ENCODE measurements at places on chromosomes 12 and 14. TPM values are rescaled to one million over a fixed set of nuclear protein-coding genes. Genes with fewer than 3 reads are reported as not detected.
A peak's percentile ranks its signal among the peaks of the same experiment; 100 is the strongest.

Gene HCAR1
- total RNA-seq: not detected

Gene ZNF839
- 22.9 TPM for total RNA-seq

Gene OR9K2
- not detected for total RNA-seq

Gene SLC10A1
- not detected for total RNA-seq

Gene TAS2R20
- 3.4 TPM for total RNA-seq

Gene ZFHX2
- 2.5 TPM for total RNA-seq

Gene CISTR
- total RNA-seq: not detected

Gene BCL2L14
- not detected for total RNA-seq

Gene ABHD12B
- not detected for total RNA-seq

GRCh38 chr12:30980955-30981662, 54.6 kb downstream of the TSPAN11 start:
- no peak overlapping the region for H3K27ac ChIP-seq
- H3K27me3 ChIP-seq: no peaks in the 10 kb centered on the region
- DNase-seq: no peak

- H3K4me1 ChIP-seq: peaks cover 5% of the 10 kb centered on the region
- H3K4me3 ChIP-seq: no peak overlapping the region
- H3K27me3 ChIP-seq: no peaks in the 10 kb centered on the region
- peak; percentile 85 for DNase-seq
- no peak overlapping the region for H3K27ac ChIP-seq
Measured at GRCh38 chr14:75132382-75133086, 5.7 kb upstream of the NEK9 start.

GRCh38 chr12:48973941-48974673, 2.6 kb upstream of the WNT10B start:
- no peaks in the 10 kb centered on the region for H3K36me3 ChIP-seq
- no peak overlapping the region for H3K4me3 ChIP-seq
- H3K4me1 ChIP-seq: peaks cover 67% of the 10 kb centered on the region

DNA sequence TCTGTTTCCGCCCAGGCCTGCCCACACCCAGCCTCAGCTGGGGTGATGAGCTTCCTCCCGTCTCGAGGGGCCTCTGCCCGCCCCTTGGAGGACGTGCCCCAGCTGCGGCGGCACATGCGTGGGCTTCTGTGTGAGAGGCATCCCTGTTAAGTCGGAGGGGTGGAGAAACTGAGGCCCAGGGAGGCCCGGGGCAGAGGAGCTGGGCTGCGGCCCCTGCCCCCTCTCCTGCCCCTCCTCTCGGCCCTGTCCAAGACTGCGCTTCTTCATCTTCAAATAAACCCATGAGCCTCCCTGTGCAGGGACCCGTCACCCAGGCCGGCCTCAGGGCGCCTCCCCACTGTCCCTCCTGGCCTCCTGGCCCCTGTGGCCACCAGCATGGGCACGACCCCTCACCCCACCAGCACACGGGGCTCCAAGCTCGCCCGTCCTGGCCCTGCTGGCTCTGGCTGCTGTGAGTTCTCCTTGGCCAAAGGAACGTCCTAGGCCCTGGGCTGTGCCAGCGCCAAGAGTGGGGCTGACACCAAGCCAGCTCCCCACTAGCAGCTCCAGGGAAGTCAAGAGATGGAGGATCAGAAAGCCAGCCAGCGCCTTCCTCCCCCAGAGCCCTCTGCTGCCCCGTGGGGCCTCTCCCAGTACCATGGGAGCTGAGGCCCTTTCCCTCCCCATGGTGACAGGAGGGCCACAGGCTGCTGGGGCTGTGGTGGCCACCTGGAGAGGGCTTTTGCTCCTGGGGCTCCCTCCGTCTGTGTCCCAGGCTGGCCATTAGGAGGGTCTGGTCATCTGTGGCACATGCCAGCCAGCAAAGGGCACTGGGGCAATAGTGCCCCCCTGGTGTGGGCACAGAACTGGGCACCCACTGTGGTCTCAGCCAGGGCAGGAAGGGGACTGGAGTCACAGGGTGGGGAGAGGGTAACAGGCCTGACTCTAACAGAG, 180.4 kb downstream of the KIF26A start:
- no peaks in the 10 kb centered on the region for H3K36me3 ChIP-seq
- no peaks in the 10 kb centered on the region for H3K27me3 ChIP-seq
- no peak overlapping the region for H3K27ac ChIP-seq
- no peak for DNase-seq

- H3K4me1 ChIP-seq: no peaks in the 10 kb centered on the region
- no peak for DNase-seq
- no peaks in the 10 kb centered on the region for H3K36me3 ChIP-seq
- H3K27ac ChIP-seq: no peak overlapping the region
- H3K27me3 ChIP-seq: no peaks in the 10 kb centered on the region
- H3K4me3 ChIP-seq: no peak overlapping the region
Measured at GRCh38 chr14:67131691-67132090, 57.5 kb upstream of the GARIN2 start.

- no peak for DNase-seq
- H3K27me3 ChIP-seq: no peaks in the 10 kb centered on the region
- no peaks in the 10 kb centered on the region for H3K36me3 ChIP-seq
- H3K27ac ChIP-seq: no peak overlapping the region
Measured at GRCh38 chr12:106063826-106064720, 74.7 kb downstream of the NUAK1 start.

- no peak for DNase-seq
- H3K27me3 ChIP-seq: no peaks in the 10 kb centered on the region
- no peak overlapping the region for H3K27ac ChIP-seq
- H3K4me1 ChIP-seq: no peaks in the 10 kb centered on the region
Measured at GRCh38 chr12:18908191-18908590, 170.3 kb downstream of the CAPZA3 start.

- no peak for DNase-seq
- no peaks in the 10 kb centered on the region for H3K4me1 ChIP-seq
- no peak overlapping the region for H3K27ac ChIP-seq
- H3K36me3 ChIP-seq: no peaks in the 10 kb centered on the region
- no peaks in the 10 kb centered on the region for H3K27me3 ChIP-seq
- no peak overlapping the region for H3K4me3 ChIP-seq
Measured at GRCh38 chr12:116476227-116476822, 82.9 kb upstream of the MAP1LC3B2 start.

DNA sequence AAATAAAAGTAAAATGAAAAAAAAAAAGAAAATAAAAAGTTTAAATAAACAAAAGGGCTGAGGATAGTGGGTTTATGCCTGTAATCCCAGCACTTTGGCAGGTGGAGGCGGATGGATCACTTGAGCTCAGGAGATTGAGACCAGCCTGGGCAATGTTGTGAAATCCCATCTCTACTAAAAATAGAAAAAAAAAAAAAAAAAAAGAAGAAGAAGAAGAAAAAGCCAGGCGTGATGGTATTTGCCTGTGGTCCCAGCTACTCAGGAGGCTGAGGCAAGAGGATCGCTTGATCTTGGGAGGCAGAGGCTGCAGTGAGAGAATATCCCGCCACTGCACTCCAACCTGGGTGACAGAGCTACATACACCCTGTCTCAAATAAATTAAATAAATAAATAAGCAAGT, 3.9 kb downstream of the TAOK3 start:
- peaks cover 21% of the 10 kb centered on the region for H3K4me1 ChIP-seq
- no peak overlapping the region for H3K4me3 ChIP-seq
- H3K27me3 ChIP-seq: no peaks in the 10 kb centered on the region
- no peak for DNase-seq
- H3K36me3 ChIP-seq: no peaks in the 10 kb centered on the region
- H3K27ac ChIP-seq: no peak overlapping the region

- H3K4me1 ChIP-seq: no peaks in the 10 kb centered on the region
- H3K4me3 ChIP-seq: no peak overlapping the region
- H3K36me3 ChIP-seq: no peaks in the 10 kb centered on the region
- no peaks in the 10 kb centered on the region for H3K27me3 ChIP-seq
- no peak overlapping the region for H3K27ac ChIP-seq
- no peak for DNase-seq
Measured at GRCh38 chr14:57982804-57983634, 117.1 kb upstream of the SLC35F4 start.

GRCh38 chr12:57372233-57372632, 58.6 kb downstream of the R3HDM2 start:
- H3K27me3 ChIP-seq: no peaks in the 10 kb centered on the region
- no peaks in the 10 kb centered on the region for H3K4me1 ChIP-seq
- no peak overlapping the region for H3K27ac ChIP-seq
- no peak overlapping the region for H3K4me3 ChIP-seq
- peaks cover 1% of the 10 kb centered on the region for H3K36me3 ChIP-seq

GRCh38 chr12:113184098-113184899, 979 bp downstream of the DDX54 start:
- no peaks in the 10 kb centered on the region for H3K27me3 ChIP-seq
- H3K27ac ChIP-seq: peak overlapping the region; percentile 98
- H3K36me3 ChIP-seq: peaks cover 30% of the 10 kb centered on the region
- no peak for DNase-seq
- peaks cover 25% of the 10 kb centered on the region for H3K4me1 ChIP-seq
- H3K4me3 ChIP-seq: peak overlapping the region; percentile 94

Data from B cell (primary cell).